ENCODE measurements at places on chromosomes 11 and 22.
A peak's percentile ranks its signal among the peaks of the same experiment; 100 is the strongest.

- DNase-seq: no peak
Observed at GRCh38 chr11:63560506-63561180, 2.5 kb downstream of the PLAAT2 start.

- peak; percentile 28 for DNase-seq
Observed at GRCh38 chr11:94768602-94769541, 716 bp downstream of the AMOTL1 start.

- DNase-seq: no peak
Observed at GRCh38 chr22:31956360-31956759, 12.0 kb downstream of the YWHAH start.

DNA sequence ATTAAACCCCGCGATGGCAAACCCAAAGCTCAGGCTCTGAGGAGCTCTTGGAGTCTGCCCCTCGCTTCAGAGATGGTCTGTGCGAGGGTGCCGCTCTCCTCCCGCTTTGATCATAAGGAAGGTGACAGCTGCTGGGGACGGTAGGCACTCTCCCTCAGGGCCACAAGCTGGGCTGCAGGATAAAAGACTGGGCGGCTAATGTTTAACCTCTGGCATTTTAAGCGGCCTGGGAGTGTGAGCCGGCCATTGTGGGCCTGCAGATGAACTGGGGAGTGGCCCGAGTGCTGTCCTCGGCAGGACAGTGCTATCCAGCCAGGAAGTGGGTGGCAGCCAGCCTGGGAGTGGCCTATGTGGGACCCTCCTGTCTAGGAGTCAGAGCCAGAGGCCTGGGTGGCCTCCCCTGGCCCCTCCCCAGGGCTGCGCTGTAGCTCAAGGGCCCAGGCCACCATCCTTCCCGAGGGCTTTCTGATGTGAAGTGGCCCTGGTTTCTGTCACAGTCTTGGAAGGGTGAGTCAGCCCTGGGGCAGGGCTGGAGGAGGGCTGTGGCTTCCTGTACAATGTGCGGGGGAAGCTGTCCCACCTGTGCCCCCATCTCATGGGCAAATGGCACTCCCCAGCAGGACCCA, 58.7 kb upstream of the PRODH start:
- DNase-seq: peak; percentile 14

GRCh38 chr11:42772886-42773285, 538.9 kb upstream of the API5 start:
- no peak for DNase-seq

DNA sequence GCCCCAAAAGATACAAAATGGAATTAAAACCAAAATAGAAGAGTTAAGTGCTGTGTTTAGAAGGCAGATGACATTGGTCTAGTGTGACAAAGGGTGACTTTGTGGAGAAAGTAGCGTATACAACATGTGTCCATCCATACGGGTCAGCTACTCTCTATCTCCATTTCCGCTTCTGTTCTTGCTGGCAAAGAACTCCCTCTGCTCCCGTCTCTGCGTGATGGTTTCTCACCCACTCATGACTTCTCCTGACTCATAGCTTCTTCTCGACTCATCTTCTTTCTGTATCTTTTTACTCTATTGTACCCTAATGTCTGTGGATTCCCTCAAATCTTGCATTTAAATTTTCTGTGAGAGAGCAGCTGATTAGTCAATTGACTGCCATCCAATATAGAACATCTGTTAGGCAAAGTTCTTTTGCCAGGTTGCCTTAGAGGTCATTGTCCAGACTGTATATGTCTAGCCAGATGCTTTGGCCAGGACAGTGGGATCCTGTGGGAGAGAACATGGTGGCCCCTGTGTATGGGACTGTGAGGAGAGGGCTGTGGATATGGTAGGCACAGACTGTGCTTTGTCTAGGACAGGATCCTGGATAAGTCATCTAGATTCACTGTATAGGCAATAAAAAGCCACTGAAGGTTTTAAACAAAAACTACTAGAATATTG, 28.4 kb downstream of the MMP13 start:
- DNase-seq: no peak

- no peak for DNase-seq
Observed at GRCh38 chr22:24359452-24360120, 67.8 kb upstream of the ADORA2A start.

- no peak for DNase-seq
Observed at GRCh38 chr22:37133304-37134018, 16.3 kb downstream of the IL2RB start.

DNA sequence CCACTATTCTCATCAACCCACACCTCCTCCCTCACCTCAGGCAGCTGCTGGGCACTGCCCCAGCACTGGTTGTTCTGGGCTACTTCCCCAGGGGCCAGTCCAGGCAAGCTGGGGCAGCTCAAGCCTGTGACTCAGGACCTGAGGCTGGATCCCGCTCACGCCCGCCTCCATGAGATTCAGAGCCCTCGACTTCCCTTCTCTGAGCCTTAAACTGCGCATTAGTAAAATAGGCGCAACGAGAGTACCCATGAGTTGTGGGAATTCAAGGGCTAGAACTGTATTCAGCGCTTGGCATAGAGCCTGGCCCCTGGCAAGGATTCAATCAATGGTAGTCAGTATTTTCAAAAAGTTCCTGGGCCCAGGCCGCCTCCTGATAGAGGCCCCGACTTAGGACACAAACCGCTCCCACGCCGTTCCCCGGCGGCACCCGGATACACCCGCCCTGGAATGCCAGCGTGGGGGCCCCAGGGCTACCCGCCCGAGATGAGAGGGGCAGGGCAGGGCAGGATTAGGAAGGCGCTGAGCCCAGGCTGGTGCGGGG, 723 bp upstream of the CD82 start:
- DNase-seq: no peak

DNA sequence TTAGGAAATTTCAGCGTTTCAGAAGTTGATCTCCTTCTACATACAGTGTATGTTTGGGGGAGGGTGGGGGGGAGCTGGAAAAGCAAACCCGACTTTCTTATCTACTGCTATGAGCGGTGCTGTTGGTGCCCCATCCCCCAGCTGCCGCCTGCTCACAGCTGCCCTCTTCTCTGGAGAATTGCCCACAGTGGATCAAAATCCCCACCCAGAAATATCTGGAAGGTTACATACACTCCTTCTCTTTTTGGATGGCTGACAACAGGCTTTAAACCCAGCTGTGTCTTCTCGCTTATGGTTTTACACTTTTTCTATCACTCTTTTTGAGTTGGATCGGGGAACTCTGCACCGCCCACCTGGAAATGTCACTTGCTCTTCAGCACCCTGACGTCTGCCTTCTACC, 56.4 kb downstream of the DHCR7 start:
- no peak for DNase-seq

DNA sequence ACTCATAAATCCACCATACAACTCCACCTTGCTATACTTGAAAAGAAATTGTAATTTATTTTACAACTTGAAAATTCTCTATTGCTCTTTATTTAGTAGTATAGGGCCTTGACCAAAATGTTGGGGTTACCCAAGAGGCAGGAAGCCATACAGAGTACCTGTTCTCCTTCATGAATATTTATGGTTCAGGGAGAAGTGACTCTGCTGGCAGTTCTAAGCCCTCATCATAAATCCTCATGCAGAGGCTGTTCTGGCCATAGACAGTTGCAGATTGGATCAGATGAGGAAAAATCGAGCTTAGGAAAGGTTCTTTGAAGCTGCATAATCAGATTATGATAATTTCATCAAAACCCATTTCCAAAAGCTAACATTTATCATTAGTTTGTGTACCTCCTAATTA, 449.4 kb upstream of the TENM4 start:
- no peak for DNase-seq

DNA sequence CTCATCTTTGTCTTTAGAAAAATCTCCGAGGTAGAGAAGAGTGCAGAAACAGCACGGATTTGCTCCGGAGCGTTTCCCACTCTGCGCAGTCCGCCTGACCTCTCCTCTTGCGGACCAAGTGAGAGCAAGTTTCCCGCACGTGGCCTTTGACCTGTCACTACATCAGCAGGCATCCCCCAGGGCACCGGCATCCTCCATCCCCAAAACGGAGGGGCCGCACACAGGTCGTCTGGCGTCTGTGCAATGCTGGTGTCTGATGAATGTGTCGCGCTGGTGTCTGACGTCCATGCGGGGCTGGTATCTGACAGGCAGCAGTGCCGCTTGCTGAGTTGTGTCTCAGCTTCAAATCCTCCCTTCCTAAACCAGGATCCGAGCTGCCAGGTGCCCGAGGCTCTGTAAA, 739 bp upstream of the MRGPRE start:
- no peak for DNase-seq

DNA sequence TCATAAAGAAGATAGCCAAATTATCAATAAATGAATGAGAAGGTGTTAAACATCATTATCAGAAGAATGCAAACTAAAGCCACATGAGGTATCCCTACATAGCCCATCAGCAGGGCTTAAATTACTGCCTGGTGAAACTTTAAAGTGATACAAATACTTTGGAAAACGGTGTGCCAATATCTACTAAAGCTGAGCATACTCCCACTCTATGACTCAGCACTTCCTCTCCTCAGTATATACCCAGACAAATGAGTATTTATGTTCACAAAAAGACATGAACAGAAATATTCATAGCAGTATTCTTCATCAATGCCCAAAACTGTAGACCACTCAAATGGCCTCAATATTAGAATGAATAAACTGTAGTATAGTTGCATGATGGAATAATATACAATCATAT, 284.6 kb upstream of the ZC3H12C start:
- DNase-seq: no peak

GRCh38 chr11:113398669-113399430, 11.3 kb downstream of the ANKK1 start:
- DNase-seq: no peak

GRCh38 chr11:117910941-117911655, 18.1 kb downstream of the TMPRSS13 start:
- DNase-seq: no peak

DNA sequence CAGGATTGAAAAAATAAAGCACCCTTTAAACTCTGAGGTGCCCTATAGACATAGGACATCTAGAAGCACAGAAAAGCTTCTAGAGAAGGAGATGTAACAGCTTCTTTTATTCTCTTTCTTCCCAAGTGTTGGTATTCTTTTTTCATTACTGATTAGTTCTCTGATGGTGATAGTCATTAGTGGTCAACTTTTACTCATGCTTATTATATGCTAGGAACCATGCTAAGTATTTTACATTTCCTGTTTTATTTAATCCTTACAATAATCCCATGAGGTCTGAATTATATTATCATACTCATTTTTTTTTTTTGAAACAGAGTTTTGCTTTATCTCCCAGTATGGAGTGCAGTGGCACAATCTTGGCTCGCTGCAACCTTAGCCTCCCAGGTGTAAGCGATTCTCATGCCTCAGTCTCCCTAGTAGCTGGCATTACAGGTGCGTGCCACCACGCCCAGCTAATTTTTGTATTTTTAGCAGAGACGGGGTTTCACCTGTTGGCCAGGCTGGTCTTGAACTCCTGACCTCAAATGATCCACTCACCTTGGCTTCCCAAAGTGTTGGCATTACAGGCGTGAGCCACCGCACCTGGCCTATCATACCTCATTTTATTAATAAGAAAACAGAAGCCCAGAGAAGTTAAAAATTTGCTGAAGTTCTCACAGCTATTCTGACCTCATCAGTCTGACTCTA, 3.0 kb downstream of the C11orf52 start:
- no peak for DNase-seq

DNA sequence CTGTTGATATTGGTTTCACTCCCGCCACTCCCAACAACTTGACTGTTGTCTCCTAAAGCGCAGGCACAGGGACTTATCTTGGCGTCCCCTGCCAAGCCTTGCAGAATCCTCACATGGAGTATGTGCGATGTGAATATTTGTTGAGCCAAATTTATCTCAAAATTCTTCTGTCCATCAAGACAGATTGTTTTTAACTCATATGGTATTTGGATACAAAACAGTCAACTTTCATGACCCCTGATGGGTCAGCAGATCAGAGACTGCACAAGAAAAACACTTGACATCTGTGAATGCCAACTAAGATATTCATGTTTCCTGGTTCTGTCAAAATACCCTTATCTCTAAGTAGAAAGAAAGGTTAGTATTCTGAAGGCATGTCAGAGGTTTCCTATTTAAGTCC, 221.7 kb upstream of the BLID start:
- no peak for DNase-seq

GRCh38 chr22:46560696-46561295, 23.4 kb upstream of the CELSR1 start:
- no peak for DNase-seq

DNA sequence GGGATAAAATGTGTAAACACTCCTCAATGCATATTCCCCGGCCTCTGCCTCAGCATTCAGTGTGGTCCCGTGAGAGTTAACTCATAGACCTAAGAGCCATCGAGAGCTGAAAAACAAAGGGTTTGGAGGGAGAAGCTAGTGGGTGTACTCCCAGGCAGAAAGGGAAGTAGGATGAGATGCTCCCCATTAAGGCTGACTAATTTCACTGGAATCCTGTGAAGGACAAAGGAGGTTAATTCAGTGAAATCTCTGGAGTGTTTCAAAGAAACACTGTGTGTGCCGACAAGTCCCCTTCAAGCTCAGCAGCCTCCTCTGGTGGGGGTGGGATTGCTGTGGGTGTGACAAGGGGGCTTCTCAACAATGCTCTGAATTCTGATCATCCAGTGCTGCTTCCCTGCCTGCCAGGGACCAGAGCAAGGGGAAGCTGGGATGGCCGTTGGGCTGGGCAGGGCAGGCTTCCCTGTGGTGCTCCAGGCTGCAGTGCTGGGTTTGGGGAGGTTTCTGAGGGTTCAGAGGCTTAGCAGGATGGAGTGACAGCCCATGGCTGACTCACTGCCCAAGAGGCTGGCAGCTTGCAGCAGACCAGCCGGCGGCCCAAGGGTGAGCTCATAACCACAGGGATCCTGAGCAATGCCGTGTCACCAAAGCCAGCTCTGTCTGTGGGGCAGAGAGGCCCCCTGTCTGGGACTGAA, 61.4 kb upstream of the BMAL1 start:
- DNase-seq: peak; percentile 70

DNA sequence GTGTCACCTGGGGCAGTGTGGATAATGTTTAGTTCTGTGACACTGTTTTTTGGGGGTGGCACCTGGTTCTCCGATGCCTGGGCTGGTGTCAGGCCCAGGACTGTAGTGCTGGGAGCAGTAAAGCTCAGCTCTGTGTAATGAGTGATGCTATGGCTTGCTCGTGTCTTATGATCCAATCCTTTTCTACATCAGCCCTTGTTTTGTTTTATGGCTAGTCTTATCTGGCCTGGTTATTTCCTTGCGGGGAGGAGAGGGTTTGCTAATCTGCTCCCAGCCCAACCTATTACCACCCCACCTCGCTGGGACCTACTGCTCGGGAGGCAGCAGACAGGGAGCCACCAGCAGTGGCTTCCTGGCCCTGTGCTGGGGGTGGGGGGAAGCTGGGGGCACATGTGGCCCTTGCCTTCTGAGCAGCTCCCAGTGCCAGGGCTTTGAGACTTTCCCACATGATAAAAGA, 35.0 kb upstream of the TPBGL start:
- no peak for DNase-seq

- no peak for DNase-seq
Observed at GRCh38 chr11:46404476-46405017, 13.0 kb upstream of the CHRM4 start.

- no peak for DNase-seq
Observed at GRCh38 chr11:75654314-75654713, 14.5 kb downstream of the MAP6 start.
